PC-3 (cell line): ENCODE measurements at places on chromosomes 4 and X.
A peak's percentile ranks its signal among the peaks of the same experiment; 100 is the strongest.

DNA sequence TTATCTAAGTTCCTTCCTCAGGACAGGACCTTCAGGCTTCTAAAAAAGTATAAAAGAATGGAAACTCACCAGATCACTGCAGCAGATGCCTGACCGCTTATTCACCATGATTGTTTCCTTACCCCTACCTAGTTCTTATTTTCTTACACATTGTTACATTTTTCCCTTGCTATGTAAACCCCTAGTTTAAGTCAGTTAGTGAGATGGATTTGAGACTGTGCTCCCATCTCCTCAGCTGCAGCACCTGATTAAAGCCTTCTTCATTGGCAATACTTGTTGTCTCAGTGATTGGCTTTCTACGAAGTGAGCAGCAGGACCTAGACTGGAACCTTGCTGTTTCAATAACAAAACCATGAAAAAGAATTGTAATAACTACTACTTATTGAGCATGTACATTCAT is 4.7 kb downstream of the SPARCL1 start:
- no peak for DNase-seq
- H3K36me3 ChIP-seq = no peaks in the 10 kb centered on the region
- no peak overlapping the region for H3K4me3 ChIP-seq

- H3K27me3 ChIP-seq = no peaks in the 10 kb centered on the region
- no peaks in the 10 kb centered on the region for H3K36me3 ChIP-seq
- no peak overlapping the region for H3K4me3 ChIP-seq
- H3K27ac ChIP-seq = no peak overlapping the region
- H3K4me1 ChIP-seq = no peaks in the 10 kb centered on the region
- DNase-seq = no peak
Measured at GRCh38 chr4:97003715-97004114, 1139.6 kb downstream of the STPG2 start.

GRCh38 chr4:128295255-128295654 is 7.6 kb upstream of the PGRMC2 start:
- no peak overlapping the region for H3K4me3 ChIP-seq
- H3K27me3 ChIP-seq = no peaks in the 10 kb centered on the region
- no peak for DNase-seq
- H3K4me1 ChIP-seq = no peaks in the 10 kb centered on the region

DNA sequence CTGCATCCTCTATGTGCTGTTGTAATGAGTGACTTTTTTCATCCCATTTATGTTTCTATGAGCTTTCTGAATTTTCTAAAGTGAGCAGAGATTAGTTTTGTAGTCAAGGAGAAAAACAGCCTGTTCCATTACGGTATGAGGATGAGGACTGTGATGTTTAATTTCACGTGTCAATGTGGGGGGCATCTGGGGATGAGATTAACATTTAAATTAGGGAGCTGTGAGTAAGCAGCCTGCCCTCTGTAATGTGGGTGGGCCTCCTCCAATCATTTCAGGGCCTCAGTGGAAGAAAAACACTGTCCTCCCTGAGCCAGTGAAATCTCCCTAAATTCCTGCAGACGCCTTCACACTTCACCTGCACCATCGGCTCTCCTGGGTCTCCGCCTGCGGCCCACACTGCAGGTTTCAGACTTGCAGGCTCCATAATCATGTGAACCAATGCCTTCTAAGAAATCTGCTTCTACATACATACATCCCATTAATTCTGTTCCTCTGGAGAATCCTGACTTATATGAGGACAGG is 121.7 kb downstream of the AFAP1 start:
- H3K4me3 ChIP-seq = no peak overlapping the region
- peaks cover 24% of the 10 kb centered on the region for H3K36me3 ChIP-seq
- no peaks in the 10 kb centered on the region for H3K4me1 ChIP-seq
- no peak overlapping the region for H3K27ac ChIP-seq
- H3K27me3 ChIP-seq = no peaks in the 10 kb centered on the region

GRCh38 chr4:184752496-184753275 is 18.8 kb upstream of the CENPU start:
- no peaks in the 10 kb centered on the region for H3K27me3 ChIP-seq
- no peak for DNase-seq
- H3K4me1 ChIP-seq = peaks cover 18% of the 10 kb centered on the region
- H3K4me3 ChIP-seq = no peak overlapping the region
- no peak overlapping the region for H3K27ac ChIP-seq

- H3K27me3 ChIP-seq = no peaks in the 10 kb centered on the region
- no peak for DNase-seq
- H3K36me3 ChIP-seq = no peaks in the 10 kb centered on the region
- no peaks in the 10 kb centered on the region for H3K4me1 ChIP-seq
Measured at GRCh38 chrX:40240844-40241243, 143.1 kb upstream of the BCOR start.

GRCh38 chr4:81715757-81716156 is 244.1 kb upstream of the RASGEF1B start:
- H3K27me3 ChIP-seq = no peaks in the 10 kb centered on the region
- no peak overlapping the region for H3K27ac ChIP-seq
- no peak overlapping the region for H3K4me3 ChIP-seq

DNA sequence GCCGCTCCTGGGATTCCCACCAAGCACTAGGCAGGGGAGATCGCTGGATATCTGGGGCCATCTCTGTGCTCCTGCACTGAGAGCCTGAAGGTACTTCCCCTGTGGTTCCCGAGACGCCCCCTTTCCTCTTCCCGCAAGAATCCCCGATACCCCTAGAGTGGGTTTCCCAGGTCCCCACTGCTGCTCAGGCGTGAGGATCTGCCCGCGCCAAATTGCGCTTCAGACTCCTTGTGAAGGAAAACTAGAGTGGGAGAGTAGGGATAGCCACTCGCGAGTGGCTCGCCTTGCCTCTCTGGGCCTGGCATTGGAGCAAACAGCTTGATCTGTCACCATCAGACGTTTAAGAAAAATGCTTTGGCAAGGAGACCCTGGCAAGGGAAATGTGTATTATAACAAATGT is 1.5 kb downstream of the IL1RAPL2 start:
- peak overlapping the region; percentile 80 for H3K4me3 ChIP-seq
- no peaks in the 10 kb centered on the region for H3K4me1 ChIP-seq
- H3K27ac ChIP-seq = no peak overlapping the region
- no peak for DNase-seq
- H3K36me3 ChIP-seq = no peaks in the 10 kb centered on the region
- H3K27me3 ChIP-seq = peaks cover 17% of the 10 kb centered on the region

DNA sequence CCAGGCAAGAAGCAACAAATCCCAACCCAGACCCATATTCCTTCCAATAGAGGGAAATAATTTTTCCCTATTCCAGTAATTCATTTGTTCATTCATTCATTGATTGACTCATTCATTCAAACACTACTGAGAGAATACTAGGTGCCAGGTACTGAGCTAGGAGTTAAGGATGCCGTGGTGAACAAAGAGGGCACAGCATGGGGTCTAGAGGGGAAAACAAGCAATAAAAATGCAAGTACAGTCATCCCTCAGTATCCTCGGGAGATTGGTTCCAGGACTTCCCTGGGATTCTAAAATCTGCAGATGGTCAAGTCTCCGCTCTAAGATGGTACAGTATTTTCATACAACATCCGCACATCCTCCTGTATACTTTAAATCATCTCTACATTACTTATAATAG is 18.7 kb downstream of the RASGEF1B start:
- H3K27me3 ChIP-seq = no peaks in the 10 kb centered on the region
- H3K27ac ChIP-seq = peak overlapping the region; percentile 55
- peak overlapping the region; percentile 5; the same call in 1 of the 2 replicates for H3K4me3 ChIP-seq
- H3K36me3 ChIP-seq = no peaks in the 10 kb centered on the region
- H3K4me1 ChIP-seq = peaks cover 38% of the 10 kb centered on the region

DNA sequence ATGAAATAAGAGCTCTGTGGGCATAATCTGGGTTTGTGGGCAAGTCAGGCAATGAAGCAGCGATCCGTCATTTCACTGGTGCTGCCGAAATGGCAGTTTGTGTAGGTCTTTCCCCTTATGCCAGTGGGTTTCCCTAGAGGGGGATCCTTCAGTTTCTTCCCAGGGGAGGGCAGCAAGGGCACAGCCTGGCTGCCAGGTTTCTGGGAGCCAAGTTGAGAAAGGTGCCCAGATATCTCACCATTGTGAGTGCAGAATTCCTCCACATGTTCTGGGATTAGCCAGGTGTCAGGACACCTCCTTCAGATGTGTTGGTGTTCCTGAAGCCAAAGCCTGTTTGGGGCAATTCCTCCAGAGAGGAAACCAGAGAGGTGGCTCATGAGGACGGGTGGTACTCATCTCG is 28.0 kb downstream of the MSX1 start:
- H3K27ac ChIP-seq = no peak overlapping the region
- no peak for DNase-seq
- no peaks in the 10 kb centered on the region for H3K36me3 ChIP-seq
- H3K4me3 ChIP-seq = no peak overlapping the region
- H3K27me3 ChIP-seq = peaks cover 28% of the 10 kb centered on the region

DNA sequence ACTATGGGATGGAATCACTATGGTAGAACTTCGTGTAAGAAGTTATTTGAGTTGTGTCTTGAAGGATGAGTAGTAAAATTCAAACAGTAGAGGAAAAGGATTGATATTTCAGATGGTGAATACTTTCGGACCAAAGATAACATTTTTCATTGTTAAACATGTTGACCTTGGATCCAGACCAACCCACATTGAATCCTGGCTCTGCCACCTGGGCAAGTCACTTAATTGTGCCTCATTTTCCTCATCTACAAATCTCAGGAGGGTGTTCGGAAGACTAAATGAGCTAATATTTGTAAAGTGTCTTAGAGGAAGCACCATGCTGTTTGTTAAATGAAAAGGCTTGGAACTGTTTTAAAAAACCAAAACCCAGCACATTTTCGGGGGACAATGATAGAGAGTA is 1.4 kb upstream of the AIFM1 start:
- H3K27me3 ChIP-seq = no peaks in the 10 kb centered on the region
- no peak for DNase-seq
- H3K27ac ChIP-seq = no peak overlapping the region
- H3K4me1 ChIP-seq = peaks cover 14% of the 10 kb centered on the region

- peaks cover 21% of the 10 kb centered on the region for H3K4me1 ChIP-seq
- DNase-seq = peak; percentile 35
- H3K36me3 ChIP-seq = no peaks in the 10 kb centered on the region
- H3K27ac ChIP-seq = no peak overlapping the region
- H3K27me3 ChIP-seq = no peaks in the 10 kb centered on the region
- H3K4me3 ChIP-seq = no peak overlapping the region
Measured at GRCh38 chr4:175308236-175308635, 390.1 kb downstream of the ADAM29 start.

- H3K27ac ChIP-seq = no peak overlapping the region
- H3K4me3 ChIP-seq = no peak overlapping the region
- DNase-seq = no peak
- peaks cover 13% of the 10 kb centered on the region; the same call in 1 of the 2 replicates for H3K4me1 ChIP-seq
Measured at GRCh38 chrX:7262551-7262950, 114.6 kb upstream of the PUDP start.

DNA sequence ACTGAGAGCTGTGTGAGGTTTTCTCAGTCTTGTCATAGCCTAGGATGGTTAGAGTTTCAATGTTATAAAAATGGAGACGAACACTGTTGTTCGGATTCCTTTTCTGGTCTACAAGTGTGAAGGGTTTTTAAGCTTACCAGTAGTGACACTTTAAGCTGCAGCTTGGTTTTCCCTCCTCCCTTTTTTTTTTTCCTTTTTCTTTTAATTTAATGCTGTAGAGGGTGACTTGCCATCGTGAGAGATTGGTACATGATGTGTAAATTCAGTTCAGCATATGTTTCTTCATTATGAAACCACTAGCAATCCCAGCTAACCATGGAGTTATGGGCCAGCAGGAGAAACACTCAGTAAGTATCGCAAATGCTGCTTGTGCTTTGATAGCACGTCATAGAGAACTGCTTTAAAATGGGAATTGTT is 165.0 kb downstream of the RAPGEF2 start:
- H3K27me3 ChIP-seq = no peaks in the 10 kb centered on the region
- DNase-seq = no peak
- H3K4me3 ChIP-seq = no peak overlapping the region
- H3K36me3 ChIP-seq = no peaks in the 10 kb centered on the region
- H3K27ac ChIP-seq = no peak overlapping the region
- peaks cover 2% of the 10 kb centered on the region for H3K4me1 ChIP-seq

DNA sequence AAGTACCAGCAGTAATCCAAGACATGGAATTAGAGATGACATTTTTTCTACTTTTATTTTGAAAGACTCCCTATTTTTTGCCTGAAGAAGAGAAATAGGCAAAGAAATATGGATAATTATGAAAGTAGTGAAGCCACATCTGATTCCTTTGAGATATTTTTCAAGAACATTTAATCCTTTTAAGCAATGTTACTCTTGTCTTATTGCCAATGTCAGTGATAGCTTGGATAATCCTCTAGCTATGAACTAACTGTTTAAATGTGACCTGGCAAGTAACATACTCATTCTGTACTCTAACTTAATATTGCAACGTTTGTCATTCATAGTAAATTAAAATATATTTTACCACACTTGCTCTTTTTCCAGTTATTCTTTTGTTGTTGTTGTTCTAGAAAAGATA is 181.3 kb downstream of the VEGFC start:
- no peak for DNase-seq
- H3K4me3 ChIP-seq = no peak overlapping the region
- H3K36me3 ChIP-seq = no peaks in the 10 kb centered on the region
- no peaks in the 10 kb centered on the region for H3K4me1 ChIP-seq
- no peaks in the 10 kb centered on the region for H3K27me3 ChIP-seq

DNA sequence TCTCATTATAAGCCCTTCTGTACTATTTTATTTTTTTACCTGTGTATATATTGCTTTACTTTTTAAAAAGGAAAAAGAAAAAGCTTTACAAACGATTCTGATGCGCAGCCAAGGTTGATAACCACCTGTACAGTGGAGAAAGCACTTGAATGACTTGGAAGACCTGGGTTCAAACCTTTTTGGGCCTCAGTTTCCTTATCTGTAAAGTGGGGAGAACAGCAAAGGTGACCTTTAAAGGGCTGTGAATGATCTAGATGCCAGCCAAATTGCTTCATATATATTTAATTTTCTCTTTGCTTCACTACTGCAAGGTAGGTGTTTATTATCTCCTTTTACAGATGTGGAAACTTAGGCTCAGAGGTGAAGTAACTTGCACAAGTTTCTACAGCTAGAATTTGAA is 45.0 kb downstream of the SMC1A start:
- no peak overlapping the region for H3K4me3 ChIP-seq
- no peaks in the 10 kb centered on the region for H3K4me1 ChIP-seq
- H3K27me3 ChIP-seq = no peaks in the 10 kb centered on the region

- H3K36me3 ChIP-seq = no peaks in the 10 kb centered on the region
- no peaks in the 10 kb centered on the region for H3K4me1 ChIP-seq
- no peaks in the 10 kb centered on the region for H3K27me3 ChIP-seq
- H3K27ac ChIP-seq = no peak overlapping the region
- H3K4me3 ChIP-seq = no peak overlapping the region
Measured at GRCh38 chr4:153074936-153075630, 129.2 kb upstream of the TRIM2 start.

GRCh38 chrX:113920661-113921060 is 663.2 kb upstream of the HTR2C start:
- H3K4me1 ChIP-seq = no peaks in the 10 kb centered on the region
- H3K27me3 ChIP-seq = no peaks in the 10 kb centered on the region
- no peak overlapping the region for H3K4me3 ChIP-seq
- H3K27ac ChIP-seq = no peak overlapping the region
- no peaks in the 10 kb centered on the region for H3K36me3 ChIP-seq
- no peak for DNase-seq
